ENCODE measurements at places on chromosomes 3 and 15.

- no peak for DNase-seq
Measured at GRCh38 chr3:190912736-190913135, 50.2 kb upstream of the GMNC start.

- DNase-seq: no peak
Measured at GRCh38 chr3:193560091-193560490, 5.4 kb upstream of the ATP13A4 start.

DNA sequence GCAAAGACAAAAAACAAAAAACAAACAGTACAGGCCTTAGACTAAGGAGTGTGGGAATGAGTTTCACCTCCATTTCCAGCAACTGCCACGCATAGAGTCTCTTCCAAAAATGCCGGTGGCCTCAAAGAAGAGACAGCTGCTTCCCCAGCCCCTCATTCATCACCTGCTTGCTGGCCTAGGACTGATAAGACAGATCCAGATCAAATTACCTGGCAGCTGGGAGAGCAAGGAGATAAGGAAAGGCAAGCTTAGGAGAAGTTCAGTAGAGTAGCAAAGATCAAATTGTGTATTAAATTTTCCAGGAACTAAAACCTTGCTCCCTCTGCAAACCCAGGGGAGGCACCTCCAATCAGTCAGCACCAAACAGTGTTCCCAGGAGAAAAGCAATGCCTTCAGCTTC lies 325.8 kb upstream of the CTNNB1 start:
- DNase-seq: no peak

- DNase-seq: no peak
Measured at GRCh38 chr15:63698692-63699091, 101.5 kb downstream of the FBXL22 start.

DNA sequence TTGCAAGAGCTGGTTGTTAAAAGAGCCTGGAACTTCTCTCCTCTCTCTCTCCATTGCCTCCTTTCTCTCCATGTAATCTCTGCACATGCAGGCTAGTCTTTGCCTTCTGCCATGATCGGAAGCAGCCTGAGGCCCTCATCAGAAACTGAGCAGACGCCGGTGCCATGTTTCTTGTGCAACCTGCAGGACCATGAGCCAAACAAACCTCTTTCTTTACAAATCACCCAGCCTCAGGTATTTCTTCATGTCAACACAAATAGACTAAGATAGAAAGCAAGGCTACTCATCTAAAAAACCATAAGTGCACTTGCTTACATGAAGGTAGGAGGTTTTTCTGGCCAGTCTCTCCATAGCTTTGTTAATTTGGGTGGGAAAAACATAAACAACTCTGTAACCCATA lies 8.7 kb downstream of the PDZRN3 start:
- no peak for DNase-seq

DNA sequence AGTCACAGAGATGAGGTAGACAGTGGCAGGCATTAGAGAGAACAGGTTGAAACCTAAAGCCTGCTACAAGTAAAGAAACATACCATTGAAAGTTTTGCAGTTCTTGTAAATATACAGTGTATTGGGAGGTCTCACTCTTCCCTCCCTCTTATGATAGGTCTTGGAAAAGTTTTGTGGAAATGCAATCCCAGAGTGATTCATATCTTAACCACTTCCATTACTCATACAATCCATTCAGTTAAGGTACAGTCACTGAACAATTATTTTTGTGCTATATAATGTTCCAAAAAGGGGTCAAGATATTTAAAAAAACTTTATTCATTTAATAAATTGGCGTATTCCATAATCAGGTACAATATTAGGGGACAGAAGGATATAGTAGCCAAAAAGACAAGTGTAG lies 737.7 kb upstream of the ALCAM start:
- no peak for DNase-seq

- DNase-seq: no peak
Measured at GRCh38 chr3:159626598-159626997, 362.0 kb upstream of the IL12A start.

- no peak for DNase-seq
Measured at GRCh38 chr15:101500865-101501551, 11.5 kb upstream of the PCSK6 start.

GRCh38 chr3:4517643-4518311 lies 24.6 kb downstream of the ITPR1 start:
- no peak for DNase-seq

- DNase-seq: no peak
Measured at GRCh38 chr15:84880822-84881519, 3.5 kb upstream of the SLC28A1 start.

DNA sequence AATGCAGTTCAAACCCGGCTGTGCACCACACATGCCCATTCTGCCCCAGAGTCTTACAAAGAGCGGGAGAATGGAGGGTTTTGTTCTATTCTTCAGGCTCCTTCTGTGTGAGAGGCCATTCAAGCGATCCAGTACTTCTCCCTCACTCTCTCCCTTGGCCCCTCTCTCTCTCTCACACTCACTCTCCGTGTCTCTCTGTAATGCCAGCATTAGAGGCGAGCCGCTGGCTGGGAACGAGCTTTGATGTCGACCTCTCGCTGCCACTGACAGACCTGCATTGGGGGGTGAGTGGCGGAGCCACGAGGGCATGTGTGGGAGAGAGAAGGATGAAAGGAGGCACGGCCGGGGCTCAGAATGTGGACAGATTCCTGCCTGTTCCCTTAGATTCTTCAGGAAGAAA lies 231.7 kb upstream of the ARRDC4 start:
- DNase-seq: no peak

GRCh38 chr3:11116336-11117059 lies 37.8 kb upstream of the HRH1 start:
- no peak for DNase-seq

- DNase-seq: no peak
Measured at GRCh38 chr3:168975576-168975975, 687.9 kb downstream of the MECOM start.

- DNase-seq: no peak
Measured at GRCh38 chr15:76155731-76156130, 95.9 kb downstream of the TMEM266 start.

DNA sequence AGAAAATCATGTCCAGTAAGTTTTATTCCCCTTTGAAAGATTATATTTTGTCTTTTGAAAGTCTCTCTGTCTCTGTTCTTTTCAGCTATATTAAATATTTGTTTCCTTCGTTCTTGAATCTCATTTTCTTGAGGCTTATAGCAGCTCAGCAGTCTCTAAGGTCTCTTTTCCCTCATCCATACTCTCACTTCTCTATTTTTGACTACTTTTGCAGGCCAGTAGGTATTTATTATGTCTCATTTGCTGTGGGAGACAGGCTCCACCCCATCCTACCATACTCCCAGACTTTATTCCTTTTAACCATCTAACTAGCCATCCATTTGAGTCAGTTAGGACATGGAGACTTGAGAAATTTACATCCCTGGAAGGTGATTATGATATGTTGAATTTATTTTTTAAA lies 71.0 kb downstream of the FILIP1L start:
- no peak for DNase-seq

DNA sequence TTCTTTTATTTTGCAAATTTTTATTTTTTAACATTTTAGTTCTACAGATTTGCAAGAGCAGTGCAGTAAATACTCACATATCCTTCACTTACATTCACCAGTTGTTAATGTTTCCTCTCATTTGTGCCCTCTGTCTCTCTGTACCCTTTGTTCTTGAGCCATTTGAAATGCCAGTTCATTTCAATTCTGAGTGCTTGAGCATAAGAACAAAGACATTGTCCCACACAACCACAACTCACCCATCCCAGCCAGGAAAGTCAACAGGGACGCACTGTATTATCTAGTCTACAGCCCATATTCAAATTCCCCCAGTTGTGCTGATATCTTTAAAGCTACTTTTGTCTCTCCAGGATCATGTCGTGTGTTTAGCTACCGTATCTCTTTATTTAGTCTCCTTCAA lies 141.4 kb upstream of the SLC6A11 start:
- no peak for DNase-seq

- peak; percentile 63 for DNase-seq
Measured at GRCh38 chr3:58640700-58641372, 25.7 kb downstream of the FAM3D start.

DNA sequence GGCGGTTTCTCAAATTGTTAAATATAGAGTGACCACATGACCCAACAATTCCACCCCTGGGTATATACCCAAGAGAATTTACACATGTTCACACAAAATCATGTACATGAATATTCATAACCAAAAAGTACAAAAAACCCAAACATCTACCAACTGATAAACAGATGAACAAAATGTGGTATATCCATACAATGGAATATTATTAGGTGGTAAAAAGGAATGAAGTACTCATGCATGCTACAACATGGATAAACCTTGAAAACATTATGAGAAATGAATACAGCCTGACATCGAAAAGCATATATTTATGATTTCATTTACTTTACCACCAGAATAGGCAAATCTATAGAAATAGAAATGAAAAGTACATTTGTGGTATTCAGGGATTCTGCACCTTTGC lies 7.4 kb downstream of the PLCB2 start:
- DNase-seq: no peak

- no peak for DNase-seq
Measured at GRCh38 chr3:195034101-195034500, 236.9 kb downstream of the XXYLT1 start.

DNA sequence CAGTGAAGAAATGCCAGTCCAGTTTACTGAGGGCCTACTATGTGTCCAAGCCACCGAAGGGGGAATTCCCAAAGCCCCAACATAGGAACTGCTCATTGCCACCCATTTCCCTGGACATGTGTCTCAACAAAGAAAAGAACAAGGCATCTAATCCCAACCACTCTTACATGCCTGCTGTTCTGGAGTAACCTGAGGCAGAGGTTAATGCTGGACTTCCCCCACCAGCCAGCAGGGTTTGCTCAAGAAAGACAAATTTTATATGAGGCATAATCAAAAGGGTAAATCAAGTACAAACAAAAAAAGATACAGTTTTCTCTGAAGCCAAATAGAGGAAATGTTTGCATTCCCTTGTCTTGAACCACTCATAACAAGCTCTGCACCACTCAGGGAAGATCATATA lies 4.1 kb downstream of the ADCY5 start:
- no peak for DNase-seq

- no peak for DNase-seq
Measured at GRCh38 chr3:123397921-123398785, 50.7 kb downstream of the ADCY5 start.

DNA sequence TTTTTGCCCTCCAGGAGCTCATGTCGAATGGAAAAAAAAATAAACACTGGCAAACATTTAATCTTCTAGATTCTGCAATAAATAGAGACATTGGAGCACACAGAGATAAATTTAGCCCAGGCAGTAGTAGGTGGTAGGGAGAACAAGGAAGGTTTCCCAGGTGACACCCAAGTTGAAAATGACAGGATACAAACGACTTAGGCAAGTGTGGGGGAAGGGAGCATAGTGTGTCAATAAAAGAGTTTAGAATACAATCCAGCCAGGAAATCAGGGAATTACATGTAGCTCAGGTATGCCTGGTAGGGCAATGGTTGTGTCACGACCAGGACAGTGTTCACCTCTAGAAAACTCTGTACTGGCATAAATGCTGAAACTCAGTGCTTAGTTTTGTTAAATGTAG lies 364.6 kb upstream of the AGTR1 start:
- peak; percentile 4 for DNase-seq

- DNase-seq: no peak
Measured at GRCh38 chr15:80375968-80376891, 28.0 kb upstream of the ARNT2 start.

DNA sequence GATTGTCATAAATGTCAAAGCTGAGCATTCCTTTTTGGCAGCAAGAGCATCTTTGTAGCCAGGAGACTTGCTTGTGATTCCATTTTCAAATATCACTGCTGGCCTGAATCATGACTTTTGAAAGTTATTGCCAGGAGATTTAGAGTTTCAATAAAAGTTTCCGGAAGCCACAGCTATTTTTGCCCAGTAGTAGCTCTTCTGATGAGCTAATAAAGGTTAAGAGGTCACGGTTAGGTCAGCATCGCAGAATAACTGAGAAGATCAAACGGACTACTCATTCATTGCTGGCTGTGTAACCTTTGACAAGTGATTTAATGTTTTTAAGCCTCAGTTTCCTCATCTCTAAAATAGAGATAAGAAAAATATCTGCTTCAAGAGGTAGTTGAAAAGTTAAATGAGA lies 105.1 kb upstream of the ETV5 start:
- no peak for DNase-seq

DNA sequence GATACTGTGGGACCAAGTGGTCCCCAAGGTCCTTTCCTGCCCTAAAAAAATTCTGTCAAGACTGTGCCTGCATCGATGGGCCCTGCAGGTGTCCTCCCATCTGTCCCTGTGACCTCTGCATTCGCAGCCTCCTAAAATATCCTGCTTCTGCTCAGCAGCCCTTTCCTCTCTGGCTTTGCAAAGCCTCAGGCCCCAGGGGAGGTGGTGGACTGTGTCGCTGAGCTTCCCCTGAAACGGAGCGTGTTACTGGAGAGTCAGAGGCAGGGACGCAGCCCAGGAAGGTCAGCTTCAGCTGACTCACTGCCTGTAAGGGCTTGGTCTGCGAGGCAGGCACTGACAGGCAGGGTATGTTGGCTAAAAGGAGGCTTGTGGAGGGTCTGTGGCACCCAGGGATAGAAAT lies 110.0 kb downstream of the RAB11A start:
- no peak for DNase-seq

DNA sequence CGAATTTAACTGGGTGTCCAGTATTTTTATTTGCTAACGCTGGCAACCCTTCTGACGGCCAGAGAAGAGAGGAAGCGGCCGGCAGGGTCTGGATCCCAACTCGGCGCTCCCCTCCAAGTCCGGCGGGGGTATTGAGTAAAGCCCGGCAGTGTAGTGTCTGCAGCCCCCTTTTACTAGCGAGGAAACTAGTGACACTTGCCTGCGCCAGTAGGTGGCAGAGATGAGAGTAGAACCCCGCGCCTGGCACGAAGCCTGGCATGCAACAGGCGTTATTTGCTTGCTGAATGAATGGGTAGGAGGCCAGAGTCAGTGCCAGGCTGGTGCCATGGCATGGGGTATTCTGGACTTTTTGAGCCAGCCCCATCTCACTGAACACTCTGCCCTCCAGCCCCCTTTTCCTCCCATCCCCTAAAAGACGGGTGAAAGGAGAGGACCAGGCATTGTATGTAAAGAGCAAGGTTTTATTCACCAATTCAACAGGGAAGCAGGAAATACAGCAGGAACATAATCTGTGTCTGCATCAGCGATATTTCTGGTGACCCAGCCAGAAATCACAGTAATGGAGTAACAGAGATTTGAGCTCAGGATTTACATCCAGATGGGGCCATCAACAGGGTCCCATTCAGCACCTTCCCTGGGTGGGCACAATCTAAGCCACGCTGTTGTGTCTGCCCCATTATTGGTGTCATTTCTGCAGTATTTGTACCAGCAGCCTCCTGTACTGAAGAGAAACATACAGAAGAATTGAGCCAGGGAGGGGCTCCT lies 788 bp upstream of the WDR73 start:
- DNase-seq: peak; percentile 77

Data from HuH-7 (cell line).